Activated T-helper 17 cell treated with anti-CD3 and anti-CD28 coated beads, Interleukin-2, amount 50 U/mL, for 72 hours (primary cell): ENCODE measurements at places on chromosomes 2 and 18. TPM values are rescaled to one million over a fixed set of nuclear protein-coding genes. Genes with fewer than 3 reads are reported as not detected.

DNA sequence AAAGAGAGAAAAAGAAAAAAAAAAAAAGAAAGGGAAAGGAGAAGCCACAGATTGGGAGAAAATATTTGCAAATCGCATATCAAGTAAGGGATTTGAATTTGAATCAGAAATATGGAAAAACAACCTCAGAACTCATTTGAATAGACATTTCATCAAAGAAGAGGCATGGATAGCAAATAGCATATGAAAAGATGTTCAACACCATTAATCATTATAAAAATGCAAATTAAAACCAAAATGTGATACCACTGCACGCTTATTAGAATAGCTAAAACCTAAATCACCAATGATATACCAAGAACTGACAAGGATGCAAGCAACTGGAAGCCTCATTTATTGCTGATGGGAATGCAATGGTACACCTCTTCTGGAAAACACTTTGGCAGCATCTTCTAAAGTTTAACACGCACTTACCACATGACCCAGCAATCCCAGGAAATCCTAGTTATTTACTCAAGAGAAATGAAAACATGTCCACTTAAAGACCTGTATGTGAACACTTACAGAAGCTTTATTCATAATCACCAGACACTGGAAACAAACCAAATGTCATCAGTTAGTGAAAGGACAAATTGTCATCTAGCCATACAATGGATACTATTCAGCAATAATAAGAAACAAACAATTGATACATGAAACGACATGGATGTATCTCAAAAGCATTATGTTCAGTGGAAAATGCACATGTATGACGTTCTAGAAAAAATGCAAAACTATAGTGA lies 10.3 kb downstream of the DNER start:
- H3K27me3 ChIP-seq = peaks cover 37% of the 10 kb centered on the region
- ATAC-seq = no peak
- no peaks in the 10 kb centered on the region for H3K36me3 ChIP-seq
- H3K27ac ChIP-seq = no peak overlapping the region
- no peak overlapping the region for H3K4me3 ChIP-seq

DNA sequence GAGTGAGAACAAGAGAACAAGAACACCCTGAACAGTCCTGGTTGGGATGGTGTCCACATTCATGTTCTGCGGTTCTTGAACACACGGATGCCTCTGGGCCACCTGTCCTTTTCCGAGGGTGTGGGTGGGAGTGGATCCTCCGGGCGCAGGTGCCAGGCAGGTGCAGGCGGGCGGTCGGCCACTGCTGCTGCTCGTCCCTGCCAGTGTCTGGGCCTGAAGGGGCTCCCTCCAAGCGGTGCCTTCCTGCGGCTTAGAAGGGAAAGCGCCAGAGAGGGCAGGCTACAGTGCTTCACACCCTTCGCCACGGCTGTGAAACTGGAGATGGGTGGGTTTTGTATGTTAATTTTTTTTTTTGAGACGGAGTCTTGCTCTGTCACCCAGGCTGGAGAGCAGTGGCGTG lies 8.0 kb upstream of the D2HGDH start:
- no peak overlapping the region for H3K4me3 ChIP-seq
- H3K27me3 ChIP-seq = no peaks in the 10 kb centered on the region
- H3K27ac ChIP-seq = no peak overlapping the region
- ATAC-seq = no peak

The KLF7 gene
- total RNA-seq = 40.6 TPM

DNA sequence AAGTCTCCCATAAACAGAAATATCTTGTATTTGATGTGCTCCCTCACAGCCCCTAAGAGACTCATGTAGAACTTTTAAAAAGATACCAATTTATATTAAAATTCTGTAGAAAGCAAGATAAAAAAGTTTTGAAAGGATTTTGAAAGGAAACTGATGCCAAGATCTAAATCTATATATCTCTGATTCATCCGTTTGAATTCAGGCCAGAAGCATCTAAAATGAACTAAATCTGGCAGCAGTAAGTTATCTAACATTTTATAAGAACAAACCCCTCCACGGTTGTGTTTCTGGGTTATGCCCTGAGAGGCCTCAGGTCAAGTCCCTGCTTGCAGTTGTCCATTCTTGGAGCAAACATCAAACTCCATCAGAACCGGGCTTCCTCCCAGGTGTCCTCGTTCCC lies 165.8 kb downstream of the FBXO15 start:
- no peaks in the 10 kb centered on the region for H3K4me1 ChIP-seq
- ATAC-seq = no peak
- H3K4me3 ChIP-seq = no peak overlapping the region
- H3K27me3 ChIP-seq = peaks cover 20% of the 10 kb centered on the region

GRCh38 chr18:8365006-8365405 lies 244.2 kb upstream of the RAB12 start:
- H3K36me3 ChIP-seq = no peaks in the 10 kb centered on the region
- peaks cover 7% of the 10 kb centered on the region for H3K27me3 ChIP-seq
- no peaks in the 10 kb centered on the region for H3K4me1 ChIP-seq
